Vagina (tissue), 2 donors: ENCODE measurements at places on chromosomes 4 and X.

DNA sequence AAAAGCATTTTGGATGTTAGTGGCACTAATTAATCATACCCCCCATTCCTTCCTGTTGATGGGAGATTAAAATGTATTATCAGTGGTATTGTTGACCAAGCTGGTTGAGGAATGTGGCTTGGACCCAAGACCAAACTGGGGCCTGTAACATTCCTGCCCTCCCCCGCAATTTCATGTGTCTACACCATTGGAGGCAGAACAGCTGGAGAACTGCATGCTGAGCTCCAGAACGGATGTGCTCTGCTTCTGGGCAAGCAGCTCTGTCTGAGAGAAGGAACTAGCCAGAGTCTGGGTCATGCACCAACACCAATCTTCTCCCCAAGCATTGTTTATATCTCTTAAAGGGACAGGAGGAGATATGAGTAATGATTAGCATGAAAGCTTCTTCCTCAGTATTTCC lies 185.5 kb downstream of the CEP135 start:
- no peak overlapping the region for H3K27ac ChIP-seq
- H3K36me3 ChIP-seq = no peaks in the 10 kb centered on the region
- H3K4me3 ChIP-seq = no peak overlapping the region
- H3K27me3 ChIP-seq = no peaks in the 10 kb centered on the region
- DNase-seq = no peak

- peaks cover 6% of the 10 kb centered on the region for H3K4me1 ChIP-seq
- H3K27me3 ChIP-seq = no peaks in the 10 kb centered on the region
- DNase-seq = no peak
Measured at GRCh38 chr4:4574792-4575191, 32.9 kb upstream of the STX18 start.

- no peak overlapping the region for H3K4me3 ChIP-seq
- DNase-seq = no peak
- no peaks in the 10 kb centered on the region for H3K27me3 ChIP-seq
- no peak overlapping the region for H3K27ac ChIP-seq
- no peaks in the 10 kb centered on the region for H3K36me3 ChIP-seq
Measured at GRCh38 chrX:133698298-133698697, 283.0 kb upstream of the GPC4 start.

DNA sequence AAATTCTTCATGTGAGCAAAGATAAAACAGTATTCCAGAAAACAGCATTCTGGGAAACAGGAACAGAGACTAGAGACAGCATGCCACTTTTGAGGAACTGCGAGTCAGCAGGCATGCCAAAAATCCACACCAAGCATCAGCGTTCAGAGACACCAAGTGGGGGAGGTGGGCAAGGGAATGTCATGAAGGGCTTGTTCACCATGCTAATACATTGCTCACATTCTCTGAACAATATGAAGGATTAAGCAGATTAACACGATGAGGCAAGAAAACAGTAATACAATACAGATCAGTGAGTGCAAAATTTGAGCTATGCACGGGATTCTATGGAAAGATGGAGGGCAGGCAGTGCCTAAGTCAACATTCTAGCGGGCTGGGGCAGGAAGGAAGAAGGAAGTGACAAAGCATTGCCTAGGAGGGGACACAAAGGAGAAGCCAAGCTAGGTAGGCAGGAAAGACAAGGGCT lies 278.3 kb downstream of the FBXW7 start:
- no peak for DNase-seq
- no peak overlapping the region for H3K4me3 ChIP-seq

GRCh38 chr4:25834411-25835107 lies 28.2 kb downstream of the SEL1L3 start:
- H3K27me3 ChIP-seq = no peaks in the 10 kb centered on the region
- no peak overlapping the region for H3K4me3 ChIP-seq
- no peaks in the 10 kb centered on the region for H3K4me1 ChIP-seq
- H3K27ac ChIP-seq = no peak overlapping the region
- no peaks in the 10 kb centered on the region for H3K36me3 ChIP-seq
- DNase-seq = no peak

- no peak overlapping the region for H3K4me3 ChIP-seq
- DNase-seq = no peak
- no peak overlapping the region for H3K27ac ChIP-seq
- H3K36me3 ChIP-seq = no peaks in the 10 kb centered on the region
- no peaks in the 10 kb centered on the region for H3K27me3 ChIP-seq
- no peaks in the 10 kb centered on the region for H3K4me1 ChIP-seq
Measured at GRCh38 chr4:86096373-86096772, 263.5 kb downstream of the MAPK10 start.

GRCh38 chrX:16999275-16999674 lies 52.8 kb downstream of the REPS2 start:
- H3K27me3 ChIP-seq = no peaks in the 10 kb centered on the region
- H3K4me1 ChIP-seq = no peaks in the 10 kb centered on the region
- DNase-seq = no peak
- no peak overlapping the region for H3K27ac ChIP-seq

DNA sequence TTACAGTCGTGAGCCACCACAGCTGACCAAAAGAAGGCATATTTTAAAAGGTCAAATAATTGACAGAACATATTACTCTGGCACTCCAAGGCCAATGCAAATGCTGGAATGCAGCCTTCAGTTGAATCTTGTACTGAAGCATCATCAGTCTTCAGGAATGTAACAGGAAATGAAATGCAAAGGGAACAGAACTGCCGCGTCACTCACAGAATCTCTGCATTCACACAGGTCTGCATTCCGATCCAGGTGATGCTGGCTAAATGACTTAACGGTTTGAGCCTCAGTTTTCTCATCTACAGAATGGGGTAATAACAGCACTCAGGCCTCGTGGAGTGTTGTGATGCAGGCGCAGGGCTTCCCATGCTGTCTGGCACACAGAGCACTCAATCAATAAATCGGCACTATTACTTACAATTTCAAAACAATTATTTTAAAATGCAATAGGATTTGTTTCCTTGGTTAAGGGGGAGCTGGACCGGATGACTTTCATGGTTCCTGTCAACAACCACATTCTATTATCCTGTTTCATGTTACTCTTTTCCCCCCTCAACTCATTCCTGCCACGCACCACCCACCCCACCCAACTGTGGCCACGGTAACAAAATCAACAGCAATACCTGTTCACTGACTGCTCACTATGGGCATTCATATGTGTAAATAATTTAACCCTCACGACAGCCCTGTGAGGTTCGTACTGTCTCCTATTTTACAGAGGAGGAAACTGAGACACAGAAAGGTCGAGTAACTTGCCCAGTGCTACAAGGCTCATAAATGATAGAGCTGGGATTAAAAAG lies 32.4 kb downstream of the IGFBP7 start:
- DNase-seq = no peak
- H3K27me3 ChIP-seq = no peaks in the 10 kb centered on the region
- H3K4me1 ChIP-seq = peaks cover 56% of the 10 kb centered on the region
- no peak overlapping the region for H3K4me3 ChIP-seq
- H3K27ac ChIP-seq = no peak overlapping the region

GRCh38 chr4:38145741-38146140 lies 185.5 kb downstream of the PTTG2 start:
- H3K27me3 ChIP-seq = no peaks in the 10 kb centered on the region
- no peaks in the 10 kb centered on the region for H3K36me3 ChIP-seq
- DNase-seq = no peak
- H3K4me1 ChIP-seq = peaks cover 24% of the 10 kb centered on the region

GRCh38 chrX:77200663-77201062 lies 246.5 kb upstream of the FGF16 start:
- no peak overlapping the region for H3K4me3 ChIP-seq
- H3K36me3 ChIP-seq = no peaks in the 10 kb centered on the region
- no peak overlapping the region for H3K27ac ChIP-seq

DNA sequence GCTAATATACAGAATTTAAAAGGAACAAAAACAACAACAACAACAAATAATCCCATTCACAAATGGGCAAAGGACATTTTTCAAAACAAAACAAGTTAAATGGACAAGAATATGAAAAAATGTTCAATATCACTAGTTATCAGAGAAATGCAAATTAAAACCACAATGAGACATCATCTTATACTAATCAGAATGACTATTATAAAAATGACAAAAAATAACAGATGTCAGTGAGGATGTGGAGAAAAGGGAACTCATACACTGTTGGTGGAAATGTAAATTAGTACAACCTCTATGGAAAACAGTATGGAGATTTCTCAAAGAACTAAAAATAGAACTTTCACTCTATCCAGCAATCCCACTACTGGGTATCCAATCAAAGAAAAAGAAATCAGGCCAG lies 92.6 kb downstream of the KIT start:
- H3K4me1 ChIP-seq = no peaks in the 10 kb centered on the region
- H3K27me3 ChIP-seq = no peaks in the 10 kb centered on the region
- H3K36me3 ChIP-seq = no peaks in the 10 kb centered on the region
- no peak for DNase-seq

GRCh38 chr4:15149839-15150592 lies 147.7 kb downstream of the CPEB2 start:
- no peaks in the 10 kb centered on the region for H3K27me3 ChIP-seq
- no peak overlapping the region for H3K4me3 ChIP-seq
- peaks cover 19% of the 10 kb centered on the region for H3K4me1 ChIP-seq
- DNase-seq = no peak
- H3K27ac ChIP-seq = peak overlapping the region; percentile 25

DNA sequence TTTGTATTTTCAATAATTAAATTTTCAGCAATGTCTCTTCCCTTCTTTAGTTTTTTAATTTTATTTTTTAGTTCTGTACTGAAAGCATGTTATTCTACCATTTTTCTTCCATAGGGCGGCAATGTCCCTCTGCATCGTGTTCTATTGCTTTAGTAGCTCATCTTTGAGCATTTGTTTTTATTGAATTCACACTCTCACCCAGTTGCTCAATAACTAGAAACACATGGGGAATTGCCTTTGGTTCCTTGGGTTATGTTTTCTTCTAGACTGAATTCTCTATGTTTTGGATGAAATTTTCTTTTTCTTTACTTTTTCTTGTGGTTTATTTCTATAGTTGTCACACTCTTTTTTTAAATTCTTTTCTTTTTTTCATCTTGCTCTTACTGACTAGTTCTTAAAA lies 233.8 kb upstream of the LDB2 start:
- H3K4me1 ChIP-seq = no peaks in the 10 kb centered on the region
- no peak for DNase-seq
- H3K27ac ChIP-seq = no peak overlapping the region
- H3K27me3 ChIP-seq = no peaks in the 10 kb centered on the region
- no peak overlapping the region for H3K4me3 ChIP-seq
- H3K36me3 ChIP-seq = no peaks in the 10 kb centered on the region

GRCh38 chrX:132615391-132616131 lies 126.7 kb upstream of the MBNL3 start:
- H3K36me3 ChIP-seq = no peaks in the 10 kb centered on the region
- no peaks in the 10 kb centered on the region for H3K27me3 ChIP-seq
- H3K4me3 ChIP-seq = no peak overlapping the region
- DNase-seq = no peak

DNA sequence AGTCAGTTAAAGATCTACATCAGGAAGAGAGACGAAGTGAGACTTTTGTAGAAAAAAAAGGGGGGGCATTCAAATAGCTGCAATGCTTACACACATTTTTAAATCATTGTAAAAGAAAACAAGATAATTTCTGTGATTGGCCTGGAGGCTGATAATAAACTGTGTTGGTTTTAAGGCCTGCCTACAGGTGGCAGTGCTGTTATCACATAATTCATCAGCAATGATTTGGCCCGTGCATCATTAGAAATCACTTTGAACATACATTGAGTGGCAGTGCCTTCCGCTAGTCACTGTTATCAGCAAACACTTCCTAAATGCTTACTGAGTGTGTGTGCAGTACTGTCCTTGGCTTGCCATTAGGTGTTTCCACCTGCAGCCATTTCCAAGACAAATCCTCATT lies 831.9 kb downstream of the TRIML1 start:
- no peak overlapping the region for H3K4me3 ChIP-seq
- H3K36me3 ChIP-seq = no peaks in the 10 kb centered on the region
- H3K4me1 ChIP-seq = no peaks in the 10 kb centered on the region
- DNase-seq = no peak

DNA sequence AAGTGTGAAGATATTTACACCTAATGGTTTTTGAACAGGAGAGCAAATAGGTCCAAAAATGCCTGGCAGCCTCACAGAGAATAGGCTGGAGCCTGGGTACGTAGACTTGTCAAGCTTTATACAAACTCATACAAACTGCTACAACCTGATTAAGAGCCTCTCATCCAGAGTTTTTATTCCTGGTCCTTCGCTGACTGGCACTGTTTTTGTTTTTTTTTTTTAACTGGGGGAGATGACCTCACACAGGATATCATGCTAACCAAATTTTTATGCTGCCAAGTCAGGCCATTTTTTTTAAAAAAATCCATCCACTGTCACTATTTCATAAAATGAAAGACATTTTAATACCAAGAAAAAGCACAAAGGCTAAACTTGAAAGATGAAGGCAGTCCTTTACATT lies 1.9 kb downstream of the FAM114A1 start:
- peak overlapping the region; percentile 89 for H3K4me3 ChIP-seq
- H3K27me3 ChIP-seq = no peaks in the 10 kb centered on the region
- H3K4me1 ChIP-seq = peaks cover 63% of the 10 kb centered on the region
- peak overlapping the region; percentile 98 for H3K27ac ChIP-seq
- H3K36me3 ChIP-seq = no peaks in the 10 kb centered on the region

GRCh38 chr4:56026596-56026995 lies 77.9 kb downstream of the CEP135 start:
- DNase-seq = no peak
- no peaks in the 10 kb centered on the region for H3K4me1 ChIP-seq
- H3K36me3 ChIP-seq = peaks cover 18% of the 10 kb centered on the region
- no peak overlapping the region for H3K4me3 ChIP-seq

DNA sequence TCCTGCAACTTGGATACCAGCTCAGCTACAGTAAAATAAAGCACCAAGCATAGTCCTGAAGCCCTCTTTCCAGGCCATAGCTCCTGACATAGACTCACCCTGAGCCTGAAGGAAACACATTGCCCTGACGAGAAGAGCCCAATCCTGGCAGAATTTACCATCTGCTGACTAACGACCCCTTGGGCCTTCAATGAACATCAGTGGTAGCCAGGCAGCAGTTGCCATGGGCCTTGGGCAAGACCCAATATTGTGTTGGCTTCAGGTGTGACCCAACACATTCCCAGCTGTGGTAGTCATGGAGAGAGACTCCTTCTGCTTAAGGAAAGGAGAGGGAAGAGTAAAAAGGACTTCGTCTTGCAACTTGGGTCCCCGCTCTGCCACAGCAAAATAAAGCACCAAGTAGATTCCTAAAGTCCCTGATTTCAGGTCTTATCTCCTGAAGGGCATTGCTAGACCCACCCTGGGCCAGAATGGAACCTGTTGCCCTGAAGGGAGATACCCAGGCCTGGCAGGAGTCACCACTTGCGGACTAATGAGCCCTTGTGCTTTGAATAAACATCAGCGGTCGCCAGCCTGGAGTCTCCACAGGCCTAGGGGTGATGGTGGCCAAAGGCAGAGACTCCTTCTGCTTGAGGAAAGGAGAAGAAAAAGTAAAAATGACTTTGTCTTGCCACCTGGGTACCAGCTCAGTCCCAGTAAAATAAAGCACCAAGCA lies 902.6 kb downstream of the C4orf33 start:
- no peak for DNase-seq
- no peak overlapping the region for H3K4me3 ChIP-seq
- no peaks in the 10 kb centered on the region for H3K36me3 ChIP-seq
- H3K27ac ChIP-seq = no peak overlapping the region

- H3K27ac ChIP-seq = no peak overlapping the region
- DNase-seq = no peak
- no peaks in the 10 kb centered on the region for H3K36me3 ChIP-seq
- no peaks in the 10 kb centered on the region for H3K4me1 ChIP-seq
- no peaks in the 10 kb centered on the region for H3K27me3 ChIP-seq
Measured at GRCh38 chr4:41396214-41396613, 139.5 kb downstream of the UCHL1 start.
